ENCODE measurements at places on chromosomes 7 and 10.

DNA sequence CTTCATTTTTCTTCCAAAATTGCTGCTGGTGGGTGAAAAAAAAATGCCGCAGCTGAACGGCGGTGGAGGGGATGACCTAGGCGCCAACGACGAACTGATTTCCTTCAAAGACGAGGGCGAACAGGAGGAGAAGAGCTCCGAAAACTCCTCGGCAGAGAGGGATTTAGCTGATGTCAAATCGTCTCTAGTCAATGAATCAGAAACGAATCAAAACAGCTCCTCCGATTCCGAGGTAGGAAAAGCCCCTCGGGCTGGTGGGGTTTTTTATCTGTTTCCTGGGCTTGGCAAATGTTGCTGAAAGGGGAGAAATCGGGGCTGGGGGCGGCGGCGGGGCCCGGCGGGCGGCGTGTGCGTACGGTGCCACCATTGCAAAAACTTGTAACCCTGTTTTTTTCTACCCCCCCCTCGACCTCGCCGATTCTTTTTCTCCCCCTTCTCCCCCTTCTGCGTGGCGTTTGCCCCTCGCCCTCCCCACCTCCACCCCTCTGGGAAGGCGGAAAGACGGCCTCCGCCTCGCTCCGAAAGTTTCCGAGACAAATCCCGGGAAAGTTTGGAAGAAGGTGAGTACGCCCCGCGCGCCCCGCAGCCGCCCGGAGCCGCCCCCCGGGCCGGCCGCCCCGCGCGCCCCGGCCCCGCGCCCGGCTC, 789 bp downstream of the TCF7L2 start:
- DNase-seq = no peak

- no peak for DNase-seq
Measured at GRCh38 chr7:75531359-75531821, 39.3 kb downstream of the SPDYE5 start.

- DNase-seq = no peak
Measured at GRCh38 chr7:137462074-137462715, 118.7 kb upstream of the PTN start.

DNA sequence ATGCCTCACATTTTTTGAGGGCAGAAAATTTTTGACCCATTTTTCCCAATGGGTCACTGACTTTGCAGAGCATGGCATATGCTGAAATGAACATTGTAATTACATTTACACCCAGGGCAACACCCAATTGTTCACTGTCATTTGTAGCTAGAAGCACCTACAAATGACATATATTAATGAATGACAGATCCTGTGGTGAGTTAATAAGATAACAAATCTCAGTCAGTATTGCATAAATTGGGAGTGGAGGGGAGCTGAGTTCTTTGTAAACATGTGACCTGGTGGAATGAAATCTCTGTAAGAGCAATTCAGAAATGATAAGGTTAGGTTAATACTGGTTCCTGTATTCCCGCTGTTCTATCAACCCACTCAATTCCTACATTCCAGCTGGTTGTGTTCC, 255.1 kb upstream of the LRRN3 start:
- DNase-seq = no peak

DNA sequence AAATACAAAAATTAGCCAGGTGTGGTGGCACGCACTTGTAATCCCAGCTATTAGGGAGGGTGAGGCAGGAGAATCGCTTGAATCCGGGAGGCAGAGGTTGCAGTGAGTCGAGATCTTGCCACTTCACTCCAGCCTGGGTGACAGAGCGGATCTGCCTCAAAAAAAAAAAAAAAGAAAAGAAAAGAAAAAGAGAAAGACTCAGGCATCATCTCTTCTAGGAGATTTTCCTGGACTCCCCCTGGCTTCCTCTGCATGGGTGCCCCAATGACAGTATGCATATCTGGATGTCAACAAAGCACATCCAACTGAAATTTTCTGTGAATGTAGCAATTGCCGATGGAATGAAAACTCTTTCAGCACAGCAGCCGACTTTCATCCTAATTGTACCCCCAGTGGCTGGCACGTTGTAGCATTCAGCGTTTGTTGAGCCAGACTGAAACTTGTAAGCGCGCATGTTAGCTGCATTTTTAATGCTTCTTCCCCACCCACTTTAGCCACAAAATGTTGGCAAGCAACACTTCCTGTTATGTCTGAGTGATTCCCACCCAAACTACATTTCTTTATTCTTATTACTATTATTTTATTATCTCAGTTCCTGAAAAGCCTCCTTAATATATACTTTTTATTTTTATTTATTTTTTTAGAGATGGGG, 70.2 kb downstream of the PRTFDC1 start:
- DNase-seq = no peak

DNA sequence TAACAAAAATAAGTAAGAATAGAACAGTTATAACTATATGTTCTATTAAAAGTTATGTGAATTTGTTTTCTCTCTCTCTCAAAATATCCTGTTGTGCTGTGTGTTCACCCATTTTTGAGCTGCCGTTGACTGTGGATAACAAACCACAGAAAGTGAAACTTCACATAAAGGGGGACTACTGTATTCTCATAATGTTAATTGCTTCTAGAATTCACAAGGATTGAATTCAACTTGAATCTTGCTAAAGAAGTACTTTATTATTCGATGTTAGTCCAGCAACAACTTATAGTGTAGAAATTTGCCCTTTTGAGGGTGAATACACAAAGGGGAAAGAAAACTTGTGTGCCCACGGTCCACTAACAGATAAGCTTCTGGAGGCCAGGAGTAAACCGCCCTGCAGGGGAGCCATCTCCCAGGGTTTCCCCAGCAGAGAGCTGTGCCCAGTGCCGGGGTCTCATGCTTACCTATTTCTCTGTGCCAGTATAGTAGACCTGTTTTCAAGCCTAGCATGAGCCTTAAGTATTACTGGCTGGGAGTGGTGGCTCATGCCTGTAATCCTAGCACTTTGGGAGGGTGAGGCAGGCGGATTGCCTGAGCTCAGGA, 87.1 kb downstream of the KAT6B start:
- DNase-seq = no peak

- DNase-seq = no peak
Measured at GRCh38 chr7:129804111-129804889, 148.5 kb downstream of the UBE2H start.

DNA sequence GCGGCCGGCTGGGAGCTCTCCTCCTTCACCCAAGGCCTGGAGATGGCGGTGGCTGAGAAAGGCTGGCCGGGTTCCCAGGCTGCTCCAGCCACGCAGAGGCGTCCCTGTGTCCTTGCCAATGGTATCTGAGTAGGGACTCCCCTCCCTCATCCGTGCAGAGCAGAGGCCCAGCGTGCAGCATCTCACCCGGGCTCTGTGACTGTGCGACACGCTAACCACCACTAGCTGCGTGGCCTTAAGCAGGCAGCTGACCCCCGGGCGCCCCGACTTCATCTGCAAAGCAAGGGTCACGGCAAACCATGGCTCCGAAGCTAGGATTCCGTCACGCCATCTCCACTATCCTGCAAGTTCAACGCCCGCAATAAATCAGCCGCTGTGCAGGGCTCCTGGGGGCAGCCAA, 47.2 kb upstream of the TNRC18 start:
- DNase-seq = no peak

DNA sequence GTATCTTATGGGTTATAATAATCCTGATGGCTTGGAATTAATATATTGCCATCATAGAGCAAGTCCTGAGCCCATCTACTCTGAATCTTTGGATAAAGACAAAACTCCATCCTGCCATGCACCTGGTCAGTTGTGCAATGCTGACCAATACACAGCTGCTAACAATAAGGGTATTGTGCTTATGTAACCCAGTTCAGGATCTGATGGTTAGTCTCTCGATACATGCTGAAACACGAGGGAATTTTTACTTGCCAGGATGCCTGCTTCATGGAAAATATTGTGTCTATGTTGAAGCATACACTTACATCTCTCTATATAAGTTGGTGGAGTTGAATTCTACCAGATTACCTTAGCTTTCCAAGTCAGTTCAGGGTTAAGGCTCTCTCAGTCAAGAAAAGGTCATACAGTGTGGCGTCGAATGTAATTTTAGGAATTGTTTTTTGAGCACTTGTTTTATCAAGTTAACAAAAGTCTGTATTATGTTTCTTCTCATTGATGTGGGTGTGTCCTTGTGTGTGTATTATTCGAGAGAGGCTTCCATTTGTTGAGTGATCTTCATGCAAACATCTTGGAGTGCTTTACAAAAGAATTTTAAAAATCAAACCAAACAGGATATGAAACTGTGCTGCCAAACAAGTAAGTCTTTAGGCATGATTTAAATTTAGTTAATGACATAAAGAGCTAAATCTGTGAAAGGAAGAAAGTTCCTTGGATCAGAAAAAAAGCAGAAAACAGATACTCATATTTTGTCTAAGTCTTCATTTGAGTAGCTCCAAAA, 449.1 kb downstream of the SUGCT start:
- no peak for DNase-seq

- DNase-seq = no peak
Measured at GRCh38 chr7:24722386-24723177, 34.7 kb downstream of the GSDME start.

Measured in epithelial cell of proximal tubule (primary cell).